ENCODE measurements at places on chromosomes 13 and 19.

- no peak for DNase-seq
Observed at GRCh38 chr13:28117689-28118377, 17.5 kb upstream of the FLT3 start.

DNA sequence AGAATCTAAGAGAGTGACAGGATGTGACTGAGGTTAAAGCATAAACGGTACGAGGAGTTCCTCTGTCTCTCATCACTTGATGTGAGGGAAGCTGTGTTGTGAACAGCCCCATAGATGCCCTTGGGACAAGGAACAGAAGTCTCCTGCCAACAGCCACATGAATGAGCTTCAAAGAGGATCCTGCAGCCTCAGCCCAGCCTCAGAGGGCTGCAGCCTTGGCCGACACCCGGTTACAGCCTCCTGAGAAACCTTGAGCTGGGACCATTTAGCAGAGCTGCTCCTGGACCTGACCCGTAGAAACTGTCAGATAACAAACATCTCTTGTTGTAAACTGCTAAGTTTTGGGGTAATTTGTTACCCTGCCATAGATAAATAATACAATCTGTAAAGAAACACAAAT is 54.2 kb downstream of the CCNE1 start:
- DNase-seq = no peak

- no peak for DNase-seq
Observed at GRCh38 chr13:107217251-107217650, 649.3 kb upstream of the ARGLU1 start.

GRCh38 chr19:5950741-5951140 is 27.2 kb downstream of the RANBP3 start:
- DNase-seq = no peak

DNA sequence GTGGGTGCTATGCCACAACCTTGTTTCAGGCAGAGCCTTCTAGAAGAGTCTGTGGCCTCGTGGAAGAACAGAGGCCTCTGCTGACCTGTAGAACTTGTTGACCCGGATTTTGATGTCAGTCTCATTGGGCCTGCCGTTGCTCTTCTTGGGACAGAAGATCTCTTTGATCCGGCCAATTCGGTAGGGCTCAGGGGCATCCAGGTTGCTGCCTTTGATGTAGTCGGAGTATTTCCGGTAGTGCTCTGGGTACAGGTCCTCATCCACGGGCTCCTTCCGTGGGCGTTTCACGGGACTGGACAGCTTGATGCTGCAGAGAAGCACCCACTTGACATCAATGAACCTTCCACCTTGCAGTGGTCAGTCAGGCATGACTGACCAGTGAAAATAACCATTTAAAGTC is 24.0 kb upstream of the EIF3G start:
- no peak for DNase-seq

DNA sequence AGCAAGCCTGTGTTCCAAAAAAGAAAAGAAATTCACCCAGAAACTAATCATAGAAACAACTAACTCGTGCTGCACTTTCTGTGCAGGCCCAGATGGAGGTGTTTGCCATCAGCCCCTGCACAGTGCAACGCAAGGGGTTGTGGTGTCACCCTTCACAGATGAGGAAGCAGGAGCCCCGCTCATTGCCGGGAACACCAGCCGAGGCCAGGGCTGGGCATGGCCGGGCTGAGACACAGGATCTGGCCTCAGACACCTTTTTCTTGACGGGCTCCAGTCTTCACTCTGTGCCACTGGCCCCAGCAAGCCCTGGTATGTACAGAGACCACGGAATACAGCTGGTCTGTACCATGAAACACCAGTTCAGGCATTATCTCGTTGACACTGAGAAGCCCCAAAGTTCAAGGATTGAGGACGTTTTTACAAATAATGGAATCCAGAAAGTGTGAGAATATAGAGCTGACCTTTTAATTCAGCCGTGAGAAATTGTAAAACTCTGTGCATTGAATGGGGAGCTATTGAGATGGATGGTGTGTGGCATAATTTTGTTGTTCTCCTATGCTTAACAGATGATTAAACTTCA is 43.2 kb downstream of the CUL4A start:
- no peak for DNase-seq

- peak; percentile 91 for DNase-seq
Observed at GRCh38 chr19:1040476-1041271, 767 bp downstream of the ABCA7 start.

GRCh38 chr19:5138606-5139582 is 170.0 kb downstream of the KDM4B start:
- DNase-seq = peak; percentile 78

- no peak for DNase-seq
Observed at GRCh38 chr19:46578450-46578849, 22.7 kb upstream of the CALM3 start.

GRCh38 chr13:39037410-39037879 is 444 bp downstream of the PROSER1 start:
- no peak for DNase-seq

- DNase-seq = no peak
Observed at GRCh38 chr19:14770136-14770535, 8.2 kb downstream of the ADGRE2 start.

GRCh38 chr13:33312150-33312860 is 26.8 kb upstream of the STARD13 start:
- no peak for DNase-seq

DNA sequence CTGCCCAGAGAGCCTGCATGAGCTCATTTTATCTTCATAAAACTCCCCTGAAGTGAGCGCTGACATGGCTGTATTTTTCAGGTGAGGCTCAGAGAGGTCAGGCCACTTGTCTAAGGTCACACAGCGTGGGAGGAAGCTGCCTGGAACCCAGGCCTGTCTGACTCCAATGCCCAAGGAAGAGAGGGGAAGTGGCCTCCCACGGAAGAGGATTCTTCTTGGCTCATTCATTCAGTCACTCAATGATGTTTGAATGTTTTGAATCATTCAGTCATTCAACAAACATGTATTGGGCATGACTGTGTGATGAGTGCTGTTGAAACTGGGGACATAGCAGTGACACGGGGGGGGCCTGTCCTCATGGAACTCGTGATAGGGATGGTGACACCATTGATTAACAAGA is 12.0 kb downstream of the ACTL9 start:
- peak; percentile 48 for DNase-seq

- no peak for DNase-seq
Observed at GRCh38 chr19:45954156-45954555, 19.5 kb downstream of the NOVA2 start.

DNA sequence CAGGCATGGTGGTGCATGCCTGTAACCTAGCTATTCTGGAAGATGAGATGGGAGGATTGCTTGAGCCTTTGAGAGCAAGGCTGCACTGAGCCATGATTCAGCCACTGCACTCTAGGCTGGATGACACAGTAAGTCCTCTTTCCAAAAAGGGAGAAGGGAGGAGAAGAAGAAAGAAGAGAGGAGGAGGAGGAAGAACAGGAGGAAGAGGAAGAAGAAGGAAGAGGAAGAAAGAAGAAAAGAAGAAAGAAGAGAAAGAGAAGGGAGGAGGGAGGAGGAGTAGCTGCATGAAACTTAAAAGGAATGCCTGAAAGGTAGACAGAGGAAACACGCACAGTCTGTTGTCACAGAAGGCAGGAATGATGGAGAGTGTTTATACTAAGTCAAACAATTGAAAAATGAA is 3.6 kb upstream of the DPY19L3 start:
- no peak for DNase-seq

- DNase-seq = no peak
Observed at GRCh38 chr19:366205-366783, 21.7 kb upstream of the MIER2 start.

DNA sequence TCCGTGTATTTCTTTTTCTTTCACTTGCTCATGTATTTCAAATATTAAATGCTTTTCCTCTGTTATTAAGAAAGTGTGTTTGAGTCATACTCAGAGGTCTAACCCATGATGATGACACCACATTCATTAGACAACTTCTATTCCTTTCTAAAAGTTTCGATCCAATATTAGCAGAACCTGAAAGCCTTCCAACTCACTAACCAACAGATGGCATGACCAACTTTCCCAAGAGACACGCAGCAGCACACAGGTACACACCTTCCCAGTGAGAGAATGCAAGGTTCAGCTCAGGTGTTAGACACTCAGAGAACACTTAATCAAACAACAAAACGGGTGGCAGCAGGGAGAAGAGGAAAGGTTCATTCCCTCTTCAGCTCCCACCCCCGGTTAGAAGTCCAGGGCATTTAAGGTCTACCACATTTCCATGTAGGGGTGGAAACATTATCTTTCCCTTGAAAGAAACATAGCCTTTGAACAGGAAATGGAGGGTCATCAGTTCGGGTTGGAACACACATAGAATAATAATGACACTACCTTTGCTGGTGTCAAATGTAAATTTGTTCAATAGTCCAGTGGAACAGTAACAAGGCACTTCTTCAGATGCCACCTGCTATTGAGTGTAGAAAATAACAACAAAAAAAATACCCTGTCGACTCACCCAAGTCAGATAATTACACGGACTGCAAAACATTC is 404.2 kb downstream of the COG6 start:
- peak; percentile 10 for DNase-seq

- DNase-seq = no peak
Observed at GRCh38 chr13:59879281-59879680, 284.4 kb downstream of the DIAPH3 start.

DNA sequence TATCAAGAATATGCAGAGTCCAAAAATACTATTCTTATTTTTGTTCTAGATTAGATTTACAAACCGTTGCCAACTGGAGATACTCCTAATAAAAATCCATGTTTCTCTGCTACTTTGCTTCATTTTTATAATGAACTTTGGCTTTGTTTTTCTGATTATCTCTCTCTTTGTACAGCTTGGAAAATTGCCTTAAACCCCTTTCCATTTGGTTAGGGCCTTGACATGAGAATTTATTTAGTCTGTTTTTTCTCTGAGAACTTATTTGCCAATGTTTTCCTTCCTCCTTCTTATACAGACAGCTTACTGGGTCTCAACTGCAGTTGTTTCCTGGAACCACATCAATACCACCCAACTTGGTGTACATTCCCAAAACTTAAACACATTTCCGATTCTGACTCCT is 555.4 kb downstream of the SLITRK6 start:
- DNase-seq = no peak

DNA sequence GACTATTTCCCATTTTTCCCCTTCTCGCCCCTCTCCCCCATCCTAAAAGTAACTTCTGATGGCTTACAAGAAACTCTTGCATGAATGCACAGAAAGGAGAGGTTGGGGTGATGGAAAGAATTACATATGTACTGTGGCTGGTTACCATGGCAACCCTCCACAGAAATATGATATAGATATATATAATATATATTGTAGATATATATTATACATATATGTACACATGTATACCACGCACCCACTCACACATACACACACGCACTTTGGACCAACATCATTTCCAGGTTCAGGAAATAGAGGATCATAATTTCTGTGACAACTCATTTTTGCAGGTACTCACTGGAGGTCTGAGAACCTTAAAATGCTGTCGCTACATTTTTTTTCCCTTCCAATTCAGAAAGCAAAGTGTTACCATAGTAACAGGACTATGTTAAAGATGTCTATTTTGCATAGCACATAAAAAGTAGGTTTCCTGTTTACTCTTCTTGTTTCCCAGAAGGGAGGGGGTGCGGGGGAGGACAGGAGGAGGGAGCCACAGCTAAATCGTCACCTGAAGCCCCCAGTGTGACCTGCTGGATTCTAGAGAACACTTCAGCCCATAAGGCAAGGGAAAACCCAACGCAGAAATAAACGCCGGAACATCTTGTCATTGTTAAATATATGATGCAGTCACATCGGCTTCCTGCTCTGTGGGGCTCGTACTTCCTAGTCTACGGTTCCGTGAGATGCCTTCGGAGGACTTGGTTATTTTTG is 44.7 kb downstream of the EFNB2 start:
- DNase-seq = no peak

GRCh38 chr13:49254007-49254406 is 6.3 kb downstream of the CDADC1 start:
- DNase-seq = no peak

DNA sequence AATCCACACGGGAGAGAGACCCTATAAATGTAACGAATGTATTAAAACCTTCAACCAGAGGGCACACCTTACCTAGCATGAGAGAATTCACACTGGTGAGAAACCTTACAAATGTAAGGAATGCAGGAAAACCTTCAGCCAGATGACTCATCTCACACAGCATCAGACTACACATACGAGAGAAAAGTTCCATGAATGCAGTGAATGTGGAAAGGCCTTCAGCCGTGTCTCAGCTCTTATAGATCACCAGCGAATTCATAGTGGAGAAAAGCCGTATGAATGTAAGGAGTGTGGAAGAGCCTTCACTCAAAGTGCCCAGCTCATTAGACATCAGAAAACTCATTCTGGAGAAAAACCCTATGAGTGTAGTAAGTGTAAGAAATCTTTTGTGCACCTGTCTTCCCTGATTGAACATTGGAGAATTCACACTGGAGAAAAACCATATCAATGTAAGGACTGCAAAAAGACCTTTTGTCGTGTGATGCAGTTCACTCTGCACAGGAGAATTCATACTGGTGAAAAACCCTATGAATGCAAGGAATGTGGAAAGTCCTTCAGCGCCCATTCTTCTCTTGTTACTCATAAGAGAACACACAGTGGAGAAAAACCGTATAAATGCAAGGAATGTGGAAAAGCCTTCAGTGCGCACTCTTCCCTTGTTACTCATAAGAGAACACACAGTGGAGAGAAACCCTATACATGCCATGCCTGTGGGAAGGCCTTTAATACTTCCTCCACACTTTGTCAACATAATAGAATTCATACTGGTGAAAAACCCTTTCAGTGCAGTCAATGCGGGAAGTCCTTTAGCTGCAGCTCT is 16.0 kb downstream of the ZNF582 start:
- no peak for DNase-seq

- DNase-seq = peak; percentile 76
Observed at GRCh38 chr19:45502111-45502510, 3.9 kb downstream of the PPM1N start.

DNA sequence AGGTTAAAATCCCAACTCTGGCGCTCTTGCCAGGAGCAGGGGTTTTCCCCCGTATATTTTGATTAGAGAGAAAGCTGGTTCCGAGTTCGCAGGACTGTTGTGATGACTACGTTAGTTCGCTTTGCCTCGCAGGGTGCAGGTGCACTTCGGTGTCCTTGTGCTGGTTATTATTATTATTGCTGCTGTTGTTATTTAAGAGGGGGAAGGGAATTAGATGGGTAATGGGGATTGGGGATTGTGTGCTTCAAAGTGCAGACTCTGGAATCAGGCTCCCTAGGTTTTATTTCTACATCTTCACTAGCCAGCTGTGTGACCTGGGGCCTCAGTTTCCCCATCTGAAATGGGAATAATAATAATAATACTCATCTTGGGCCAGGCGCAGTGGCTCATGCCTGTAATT is 15.2 kb downstream of the ACP7 start:
- DNase-seq = no peak
